ENCODE measurements at places on chromosomes 4 and X.

DNA sequence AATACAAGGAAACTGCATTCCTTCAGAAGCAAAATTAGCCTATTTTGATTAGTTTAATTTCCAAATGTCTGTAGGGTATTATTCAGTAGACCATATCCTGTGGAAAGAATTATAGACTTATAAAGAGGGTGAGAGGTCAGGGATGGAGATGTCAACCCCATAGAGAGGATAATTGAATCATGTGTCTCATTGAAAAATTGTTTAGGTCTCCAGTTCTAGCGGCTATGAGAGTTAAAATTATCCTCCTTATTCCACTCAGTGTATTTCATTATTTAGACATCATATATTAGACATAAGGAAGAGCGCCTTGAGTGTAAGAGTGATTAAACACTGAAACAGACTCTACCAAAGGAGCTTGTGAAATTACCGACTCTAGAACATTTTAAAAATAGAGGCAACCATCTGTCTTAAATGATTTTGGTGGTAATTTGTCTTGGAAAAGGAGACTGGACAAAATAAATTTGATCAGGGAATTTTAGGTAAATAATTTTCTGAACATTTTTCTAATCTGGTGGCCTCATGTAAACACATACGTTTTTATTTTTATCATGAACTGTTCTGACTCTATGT is 654.4 kb upstream of the TENM3 start:
- DNase-seq = no peak

DNA sequence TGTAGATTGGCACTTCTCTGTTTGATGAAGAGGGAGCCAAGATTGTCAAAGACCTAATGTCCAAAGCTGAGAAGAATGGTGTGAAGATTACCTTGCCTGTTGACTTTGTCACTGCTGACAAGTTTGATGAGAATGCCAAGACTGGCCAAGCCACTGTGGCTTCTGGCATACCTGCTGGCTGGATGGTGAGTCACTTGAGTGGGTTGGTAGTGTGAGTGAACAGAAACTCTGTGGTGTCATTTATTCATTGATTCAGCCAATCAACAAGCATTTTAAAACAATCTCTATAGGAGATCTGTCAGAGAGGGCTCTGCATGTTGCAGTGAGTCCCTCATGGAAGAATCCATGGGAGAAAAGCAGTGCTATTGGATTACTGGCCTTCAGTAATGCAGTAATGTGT is 16.3 kb downstream of the TAF9B start:
- no peak for DNase-seq

DNA sequence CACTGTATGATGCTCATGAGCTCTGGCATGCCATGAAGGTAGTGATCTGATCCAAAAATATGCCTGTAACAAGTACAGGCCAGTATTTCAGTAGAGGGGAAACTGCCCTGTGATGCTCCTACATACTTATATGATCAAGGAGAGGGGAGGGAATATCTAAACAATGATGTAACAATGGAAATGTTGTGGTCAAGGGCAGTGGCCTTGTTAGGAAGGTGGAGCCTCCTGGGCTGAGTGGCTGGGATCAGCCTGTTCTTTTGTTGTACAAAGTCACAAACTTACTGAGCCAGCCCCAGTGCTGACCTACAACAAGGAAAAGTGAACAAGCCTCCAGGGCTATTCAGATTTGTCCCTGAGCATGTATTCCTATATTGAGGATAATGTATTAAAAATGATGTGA is 70.3 kb downstream of the ANXA10 start:
- no peak for DNase-seq

- DNase-seq = no peak
Measured at GRCh38 chrX:20432048-20432447, 165.3 kb upstream of the RPS6KA3 start.

Data from CD4-positive, CD25-positive, alpha-beta regulatory T cell (primary cell).